ENCODE measurements at places on chromosomes 5 and 9.

- no peak for DNase-seq
Observed at GRCh38 chr5:151179489-151179840, 21.9 kb upstream of the ANXA6 start.

- DNase-seq = no peak
Observed at GRCh38 chr5:12845549-12846159, 941.4 kb upstream of the CTNND2 start.

- DNase-seq = no peak
Observed at GRCh38 chr5:140235791-140236551, 61.0 kb downstream of the CYSTM1 start.

DNA sequence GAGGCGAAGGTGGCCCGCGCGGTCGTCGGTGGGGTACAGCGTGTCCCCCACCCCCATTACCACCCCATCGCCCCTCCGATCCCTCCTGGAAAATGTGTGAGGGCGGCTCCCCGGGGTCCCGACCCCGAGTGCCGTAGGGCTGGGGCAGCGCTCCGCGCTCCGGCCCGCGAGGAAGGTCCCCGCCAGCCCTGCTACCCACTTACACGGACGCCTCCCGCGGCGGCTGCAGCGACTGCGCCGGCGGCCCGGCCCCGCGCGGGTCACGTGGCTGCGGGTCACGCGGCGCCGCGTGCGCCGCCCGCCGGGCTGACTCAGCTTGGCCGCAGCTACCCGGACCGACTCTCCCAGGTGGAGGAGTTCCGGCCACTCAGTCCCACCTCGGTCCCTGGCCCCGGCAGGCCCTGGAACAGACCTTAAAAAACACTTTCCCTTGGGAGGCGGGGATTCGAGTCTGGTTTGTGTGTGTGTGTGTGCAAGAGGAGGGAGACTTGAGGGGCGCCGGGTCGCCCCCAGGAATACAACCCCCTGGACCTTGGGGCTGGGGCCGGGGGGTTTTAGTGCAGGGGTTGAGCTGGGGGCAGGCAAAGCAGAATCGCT is at the start of gene GNPDA1:
TSS of gene GNPDA1 (minus strand) at position 236 of the 597 bp plus-strand sequence. CDS start 992 bp downstream, outside the sequence.
- peak; percentile 70 for DNase-seq

DNA sequence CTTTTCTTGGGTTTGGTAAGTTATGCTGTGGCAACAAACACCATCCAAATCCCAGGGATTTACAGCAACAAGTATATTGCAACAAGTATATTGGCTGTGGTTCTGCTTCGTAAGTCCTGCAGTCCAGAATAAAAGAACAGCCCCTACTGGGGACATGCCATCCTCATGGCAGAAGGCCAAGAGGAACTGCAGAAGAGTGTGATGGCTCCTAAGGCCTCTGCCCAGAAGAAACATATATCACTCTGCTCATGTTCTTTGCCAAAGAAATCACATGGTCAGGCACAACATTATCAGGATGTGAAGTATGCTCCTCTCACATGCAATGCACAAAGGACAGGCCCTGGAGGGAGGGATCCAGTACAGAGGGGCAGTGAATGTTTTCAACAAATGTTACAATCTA is 159.6 kb upstream of the TAS2R1 start:
- no peak for DNase-seq

GRCh38 chr5:146553446-146553845 is 37.5 kb upstream of the GPR151 start:
- DNase-seq = no peak

GRCh38 chr9:19283072-19283710 is 52.7 kb downstream of the DENND4C start:
- DNase-seq = no peak

DNA sequence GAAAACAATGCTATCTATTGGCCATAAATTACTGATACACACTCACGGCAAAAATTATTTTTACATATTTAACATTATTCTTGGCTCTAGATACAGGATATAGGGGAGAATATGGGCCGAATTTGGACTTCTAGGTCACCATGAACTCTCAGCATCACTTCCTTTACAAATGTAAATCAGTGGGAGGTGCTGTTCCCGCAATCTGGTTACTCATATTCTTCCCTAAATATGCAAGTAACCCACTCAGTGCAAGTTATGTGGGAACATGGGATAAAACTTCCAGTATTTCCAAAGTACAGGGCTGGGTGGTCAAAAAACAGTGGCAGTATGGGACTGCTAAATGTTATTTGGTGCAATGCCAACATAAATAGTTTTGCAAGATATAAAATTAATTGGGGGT is 145.6 kb downstream of the PPP2R2B start:
- DNase-seq = no peak

DNA sequence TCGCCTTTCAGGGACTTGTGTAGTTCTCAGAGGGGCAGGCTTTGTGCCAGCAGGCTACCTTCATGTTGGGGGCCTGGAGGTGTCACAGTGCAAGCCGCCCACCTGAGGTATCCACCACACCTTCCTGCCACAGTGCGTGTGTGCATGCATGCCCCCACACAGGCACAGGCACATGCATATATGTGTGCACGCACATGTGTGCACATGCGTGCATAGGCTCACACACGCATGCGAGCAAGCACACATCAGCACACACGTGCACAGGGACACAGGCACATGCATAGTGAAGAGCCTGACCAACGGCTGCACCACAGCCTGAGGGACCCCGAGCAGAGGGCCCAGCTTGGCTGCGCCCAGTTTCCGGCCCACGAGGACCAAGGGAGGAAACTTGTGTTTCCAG is 36.1 kb downstream of the IRX4 start:
- no peak for DNase-seq

DNA sequence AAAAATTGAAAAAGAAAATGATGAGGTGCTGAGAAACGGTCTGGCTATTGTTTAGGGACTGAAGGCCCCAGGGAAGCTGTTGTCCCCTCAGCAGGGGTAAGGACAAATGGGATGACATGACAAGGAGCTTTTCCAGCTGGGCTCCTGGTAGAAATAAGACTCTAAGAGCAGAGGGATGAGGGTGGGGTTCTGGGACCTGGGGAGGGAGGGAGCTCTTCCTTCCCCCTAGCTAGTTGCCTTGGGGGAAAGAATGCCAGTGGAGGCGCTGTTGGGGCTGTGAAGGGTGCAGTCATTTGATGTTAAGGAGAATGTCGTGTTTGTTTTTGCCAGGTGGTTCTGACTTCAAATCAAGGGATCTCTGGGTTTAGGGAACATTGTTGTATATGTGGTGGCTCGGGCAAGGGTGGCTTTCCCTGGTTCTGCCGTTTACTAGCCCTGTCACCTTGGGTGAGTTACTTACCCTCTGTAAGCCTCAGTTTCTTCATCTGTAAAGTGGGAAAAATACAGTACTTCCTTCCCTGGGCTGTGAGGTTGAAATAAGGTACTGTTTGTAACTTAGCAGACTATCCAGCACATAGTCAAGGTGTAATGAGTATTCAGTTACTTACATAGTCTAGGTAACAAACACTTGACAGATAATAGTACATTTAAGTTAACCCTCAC is 47.8 kb downstream of the WWC1 start:
- DNase-seq = no peak

- DNase-seq = no peak
Observed at GRCh38 chr5:3639175-3639574, 43.5 kb downstream of the IRX1 start.

- no peak for DNase-seq
Observed at GRCh38 chr5:60533789-60534188, 166.2 kb downstream of the DEPDC1B start.

DNA sequence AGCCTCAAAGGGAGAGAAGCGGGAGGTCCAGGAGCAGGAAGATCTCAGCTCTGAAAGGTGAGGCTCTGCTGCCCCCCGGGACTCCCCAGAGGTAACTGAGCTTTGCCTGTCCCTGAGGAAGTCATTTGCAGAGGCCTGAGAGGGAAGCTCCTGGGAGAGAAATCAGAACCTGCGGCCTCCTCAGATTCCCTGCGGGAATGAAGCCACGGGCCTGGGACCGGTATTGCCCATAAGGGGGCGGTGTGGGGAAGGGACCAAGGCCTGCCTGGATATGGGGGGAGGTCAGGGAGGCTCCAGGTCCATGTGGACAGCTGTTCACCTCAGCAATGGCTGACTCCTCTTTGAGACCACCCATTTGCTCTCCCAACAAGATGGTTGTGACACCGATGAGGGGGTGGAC is 1.3 kb downstream of the SPATA31E1 start:
- DNase-seq = no peak

DNA sequence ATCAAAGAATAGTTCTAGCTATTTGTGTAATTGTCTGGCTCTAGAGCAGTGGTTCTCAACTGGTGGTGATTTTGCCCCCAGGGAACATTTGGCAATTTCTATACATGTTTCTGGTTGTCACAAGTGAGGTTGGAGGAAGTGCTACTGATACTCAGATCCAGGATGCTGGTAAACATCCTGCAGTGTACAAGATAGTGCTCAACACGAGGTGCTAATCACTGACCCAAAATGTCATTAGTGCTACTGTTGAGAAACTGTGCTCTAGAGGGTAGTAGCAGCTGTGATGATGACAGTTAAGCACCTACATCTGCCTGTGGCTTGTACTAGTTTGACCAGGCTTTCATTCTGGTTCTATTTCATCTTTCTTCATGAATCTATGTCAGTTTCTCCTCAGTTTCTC is 22.1 kb downstream of the LRRC19 start:
- DNase-seq = no peak

DNA sequence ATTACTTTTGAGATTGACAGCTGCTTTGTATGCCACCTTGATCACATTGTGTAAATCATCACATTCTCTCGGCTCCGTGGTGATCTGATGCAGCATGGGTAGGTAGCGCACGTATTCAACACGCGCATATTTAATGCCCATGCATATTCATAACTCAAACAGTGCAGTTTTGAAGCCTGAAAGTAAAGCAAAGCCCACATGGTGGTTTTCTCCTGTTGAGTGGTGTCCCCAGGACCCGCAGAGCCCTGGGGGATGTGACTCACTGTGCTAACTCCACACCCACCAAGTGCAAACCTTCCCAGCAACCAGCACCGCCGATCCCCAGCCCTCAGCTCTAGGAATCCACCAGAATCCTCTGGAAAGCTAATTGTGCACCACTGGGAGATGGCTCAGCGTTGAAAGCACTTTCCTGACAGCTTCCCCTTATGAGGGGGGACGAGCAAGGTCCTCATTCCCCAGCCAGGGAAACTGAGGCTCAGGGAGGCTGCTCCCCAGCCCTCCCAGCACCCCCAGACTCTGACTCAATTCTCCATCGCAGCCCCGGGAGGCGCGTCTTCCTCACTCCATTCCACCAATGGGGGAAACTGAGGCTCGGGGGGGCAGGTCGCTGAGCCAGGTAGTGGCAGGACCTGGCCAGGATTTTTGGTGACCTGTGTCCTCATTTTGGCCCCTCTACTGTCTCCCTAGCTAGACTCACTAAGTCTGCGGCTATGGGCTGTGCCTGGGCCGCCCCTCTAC is 46.4 kb downstream of the SARDH start:
- DNase-seq = no peak

Measured in GM12891 (cell line).